ENCODE measurements at places on chromosomes 12 and 14.

DNA sequence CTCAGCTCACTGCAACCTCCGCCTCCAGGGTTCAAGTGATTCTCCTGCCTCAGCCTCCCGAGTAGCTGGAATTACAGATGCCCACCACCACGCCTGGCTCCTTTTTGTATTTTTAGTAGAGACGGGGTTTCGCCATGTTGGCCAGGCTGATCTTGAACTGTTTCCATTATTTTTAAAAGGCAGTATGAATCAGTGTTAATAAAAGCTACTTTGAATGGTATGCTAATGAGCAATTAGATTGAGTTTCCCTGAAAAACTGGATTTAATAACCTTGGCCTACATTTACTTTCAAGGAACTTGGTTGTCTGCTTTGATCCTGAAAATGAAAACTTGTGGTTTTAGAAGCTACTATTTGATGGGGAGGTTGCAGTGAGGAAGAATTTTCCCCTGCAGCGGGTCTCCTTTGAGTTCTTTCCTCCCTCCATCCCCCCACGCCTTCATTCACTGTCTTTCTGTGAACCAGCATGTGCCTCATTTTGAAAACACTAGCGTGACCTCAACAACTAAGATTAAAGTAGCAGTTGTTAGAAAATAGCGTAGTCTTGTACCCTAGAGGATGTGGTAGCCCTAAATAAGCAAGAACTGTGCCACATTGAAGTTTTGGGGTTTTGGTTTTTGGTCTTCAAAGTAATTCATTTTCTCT is 17.8 kb upstream of the RPS6KA5 start:
- no peak for ATAC-seq

DNA sequence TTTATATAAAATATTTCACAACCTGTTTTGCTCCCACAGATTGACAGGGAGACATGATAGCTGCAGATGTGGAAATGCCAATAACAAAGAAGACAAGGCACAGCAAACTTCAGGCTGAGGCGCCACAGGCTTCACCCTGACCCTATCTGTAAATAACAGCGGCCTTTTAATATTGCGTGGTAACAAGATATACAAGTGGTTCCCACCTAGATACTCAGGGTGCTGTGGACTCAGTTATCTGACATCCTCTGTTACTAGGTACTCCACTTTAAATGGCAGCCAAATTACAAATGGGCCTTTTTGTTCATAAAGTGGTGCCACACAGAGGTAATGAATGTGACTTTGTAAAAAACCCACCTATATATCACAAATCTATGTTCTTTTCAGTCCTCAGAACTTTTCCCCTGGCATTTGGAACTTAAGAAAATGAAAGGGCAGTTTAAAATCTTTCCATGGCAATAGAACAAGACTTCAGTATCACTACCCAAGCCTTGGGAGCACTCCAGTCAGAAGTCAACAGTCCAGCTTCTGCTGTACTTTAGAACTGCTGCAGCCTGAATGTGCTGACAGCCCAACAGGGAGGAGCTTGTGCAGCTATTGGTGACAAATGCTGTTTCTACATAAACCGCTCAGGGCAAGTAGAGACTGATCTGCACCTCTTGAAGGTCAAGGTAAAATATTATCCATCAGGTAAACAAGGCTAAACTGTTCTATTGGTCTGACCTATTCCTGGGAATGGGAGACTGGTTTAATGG is 86.2 kb upstream of the DCD start:
- ATAC-seq, result no peak

DNA sequence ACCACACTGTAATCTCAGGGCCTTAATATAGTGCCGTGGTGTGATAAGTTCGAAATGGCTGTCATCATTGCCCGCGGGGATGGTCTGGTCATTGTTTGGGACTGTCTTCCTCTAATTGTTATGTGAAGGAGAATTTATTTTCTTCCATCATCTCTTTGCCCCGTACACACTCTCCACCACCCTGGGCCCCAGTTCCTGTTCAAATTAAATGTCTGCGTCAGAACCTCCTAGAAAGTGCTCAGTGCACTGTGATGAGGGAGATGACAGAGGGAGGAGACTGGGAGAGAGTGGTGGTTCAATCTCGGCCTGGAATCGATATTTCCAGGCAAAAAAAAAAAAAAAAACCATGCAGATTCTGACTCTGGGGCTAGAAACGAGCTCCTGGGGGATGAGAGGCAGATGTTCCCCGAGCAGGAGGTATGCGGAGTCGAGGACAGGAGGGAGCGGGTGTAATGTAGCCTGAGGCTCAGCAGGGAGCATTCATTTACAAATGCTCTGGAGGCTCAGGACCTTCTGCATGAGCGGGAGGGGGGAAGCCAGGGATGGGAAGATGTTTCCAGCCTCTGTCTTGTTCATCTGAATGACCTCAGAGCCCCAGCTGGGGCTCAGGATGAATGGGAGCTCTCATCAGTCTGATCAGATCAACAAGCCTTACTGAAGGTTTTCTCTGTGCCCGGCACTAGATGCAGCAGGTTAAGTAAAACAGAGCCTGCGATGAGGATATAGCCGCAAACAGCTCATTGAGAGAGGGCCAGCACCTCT is 219.5 kb downstream of the TBX5 start:
- no peak for ATAC-seq

DNA sequence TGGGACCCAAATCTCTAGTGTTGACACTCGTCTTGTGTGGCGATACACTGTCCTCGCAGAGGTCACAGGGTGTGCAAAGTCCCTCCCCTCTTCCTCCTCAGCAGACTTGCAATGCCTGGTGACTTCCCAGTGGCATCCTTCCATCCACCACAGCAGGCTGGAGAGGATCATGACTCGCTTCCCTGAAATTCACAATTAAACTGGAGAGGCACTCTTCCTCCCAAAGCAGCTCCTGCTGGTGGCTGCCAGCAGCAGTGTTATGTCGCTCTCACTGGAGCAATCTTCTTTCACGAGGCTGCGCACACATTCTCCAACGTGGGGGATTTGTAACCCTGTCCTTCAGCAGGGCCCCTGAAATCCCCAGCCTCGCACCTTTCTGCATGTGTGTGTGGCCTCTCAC is 145.2 kb upstream of the TMCC3 start:
- no peak for ATAC-seq

GRCh38 chr14:75449036-75449435 is 21.2 kb downstream of the JDP2 start:
- no peak for ATAC-seq

All from esophagus mucosa (tissue), 1 donor.